ENCODE measurements at places on chromosomes 6 and 20. TPM values are rescaled to one million over a fixed set of nuclear protein-coding genes. Genes with fewer than 3 reads are reported as not detected.

DNA sequence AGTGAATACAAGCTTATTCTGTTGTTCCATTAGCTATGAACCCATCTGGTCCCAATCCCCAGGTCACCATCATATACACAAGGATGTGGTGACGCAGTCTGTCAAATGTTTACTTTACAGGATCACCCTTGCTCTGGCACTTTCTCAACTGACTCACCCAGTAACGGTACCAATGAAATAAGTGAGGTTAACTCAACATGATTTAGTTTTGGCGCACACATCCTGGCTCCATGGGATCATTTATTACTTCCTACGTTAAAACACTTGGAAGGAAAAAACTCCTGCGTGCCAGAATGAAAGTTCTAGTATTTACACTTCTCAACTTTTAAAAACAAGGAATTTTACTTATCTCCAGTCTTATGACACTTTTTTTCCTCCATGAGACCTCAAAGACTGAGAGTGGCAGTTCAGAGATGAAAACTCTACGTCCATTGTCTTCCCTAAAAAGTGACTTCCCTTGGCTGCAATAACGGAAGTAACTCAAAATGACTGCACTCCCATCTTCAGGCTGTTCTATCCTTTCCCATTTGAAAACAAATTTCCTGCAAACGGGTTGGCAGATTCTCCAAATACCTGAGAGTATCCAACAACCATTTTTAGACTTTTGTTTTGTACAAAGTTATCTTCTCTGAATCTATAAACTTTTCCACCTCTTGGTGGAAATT is 15.9 kb downstream of the AGPAT4 start:
- H3K27me3 ChIP-seq, result no peaks in the 10 kb centered on the region
- no peaks in the 10 kb centered on the region for H3K4me1 ChIP-seq
- H3K36me3 ChIP-seq, result no peaks in the 10 kb centered on the region
- DNase-seq, result no peak
- H3K4me3 ChIP-seq, result no peak overlapping the region
- peak overlapping the region; percentile 55 for H3K27ac ChIP-seq

SLC44A4 gene
- 46.1 TPM for total RNA-seq

DNA sequence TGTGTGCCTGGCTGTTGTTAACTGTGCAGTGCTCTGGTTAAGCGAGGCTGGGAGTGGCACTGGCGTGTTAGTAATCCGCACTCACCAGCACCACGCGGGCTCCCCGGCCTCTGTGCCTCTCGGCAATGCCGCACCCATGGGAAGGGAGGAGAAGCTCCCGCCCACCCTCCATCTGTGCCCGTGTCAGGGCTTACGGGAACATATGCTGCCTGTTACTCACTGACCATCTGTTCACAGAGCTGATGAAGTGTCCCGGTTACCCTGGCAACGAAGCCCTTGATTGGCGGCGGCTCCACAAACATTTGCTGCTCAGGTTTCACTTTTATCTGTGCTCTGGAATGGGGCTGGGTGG is 114.7 kb downstream of the PSMB1 start:
- no peak overlapping the region for H3K4me3 ChIP-seq
- H3K27me3 ChIP-seq, result no peaks in the 10 kb centered on the region
- H3K36me3 ChIP-seq, result no peaks in the 10 kb centered on the region
- H3K4me1 ChIP-seq, result no peaks in the 10 kb centered on the region
- H3K27ac ChIP-seq, result no peak overlapping the region

IL17A gene
- total RNA-seq, result not detected

DNA sequence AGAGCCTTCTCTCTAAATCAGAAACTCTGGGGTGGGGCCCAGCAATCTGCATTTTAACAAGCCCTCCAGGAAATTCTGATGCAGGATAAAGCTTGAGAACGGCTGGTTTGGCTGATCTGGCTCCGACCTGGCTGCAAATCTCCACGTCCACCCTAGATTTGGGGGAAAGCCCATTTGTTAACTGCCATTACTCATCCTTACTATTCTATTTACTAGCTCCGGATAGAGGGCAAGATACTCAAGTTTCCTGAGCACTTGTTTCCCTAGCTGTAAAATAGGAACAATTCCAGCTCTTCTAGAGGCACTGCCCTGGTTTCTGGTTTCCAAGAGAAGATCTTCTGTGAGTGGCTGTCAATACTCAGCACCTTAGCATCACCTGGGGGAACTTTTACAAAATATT is 44.4 kb downstream of the DAAM2 start:
- no peak for DNase-seq
- H3K4me3 ChIP-seq, result no peak overlapping the region
- no peaks in the 10 kb centered on the region for H3K27me3 ChIP-seq
- H3K27ac ChIP-seq, result no peak overlapping the region
- no peaks in the 10 kb centered on the region for H3K36me3 ChIP-seq

DNA sequence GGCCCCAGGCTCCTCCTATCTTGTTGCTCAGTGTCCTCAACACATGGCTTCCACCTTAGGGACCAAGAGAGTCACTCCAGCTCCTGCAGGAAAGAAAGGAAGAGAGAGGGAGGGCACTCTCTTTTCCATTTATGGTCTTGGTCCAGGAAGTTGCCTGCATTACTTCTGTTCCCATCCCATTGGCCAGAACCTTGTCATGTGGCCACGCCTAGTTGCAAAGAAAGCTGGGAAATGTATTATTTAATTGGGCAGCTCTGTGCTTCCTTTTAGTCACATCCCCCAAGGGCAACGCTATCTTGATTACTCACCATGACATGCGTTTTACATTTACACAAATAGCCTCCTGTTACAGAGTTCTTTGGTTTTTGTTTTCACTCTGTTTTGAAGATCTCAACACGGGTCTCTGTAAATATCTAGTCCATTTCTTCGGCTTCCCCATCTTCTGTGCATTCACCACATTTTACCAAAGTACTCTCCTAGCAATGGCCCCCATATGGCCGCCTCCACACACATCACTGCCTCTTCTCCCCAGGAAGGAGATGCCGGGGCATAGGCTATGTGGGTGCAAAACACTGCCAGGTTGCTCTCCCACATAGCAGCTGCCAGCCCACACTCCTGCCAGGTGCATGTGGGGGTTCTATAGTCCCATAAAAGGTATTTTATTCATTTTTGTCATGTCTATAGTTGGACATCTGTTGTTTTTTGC is 35.7 kb upstream of the ZMYND8 start:
- no peaks in the 10 kb centered on the region for H3K4me1 ChIP-seq
- no peak overlapping the region for H3K4me3 ChIP-seq
- DNase-seq, result no peak

DNA sequence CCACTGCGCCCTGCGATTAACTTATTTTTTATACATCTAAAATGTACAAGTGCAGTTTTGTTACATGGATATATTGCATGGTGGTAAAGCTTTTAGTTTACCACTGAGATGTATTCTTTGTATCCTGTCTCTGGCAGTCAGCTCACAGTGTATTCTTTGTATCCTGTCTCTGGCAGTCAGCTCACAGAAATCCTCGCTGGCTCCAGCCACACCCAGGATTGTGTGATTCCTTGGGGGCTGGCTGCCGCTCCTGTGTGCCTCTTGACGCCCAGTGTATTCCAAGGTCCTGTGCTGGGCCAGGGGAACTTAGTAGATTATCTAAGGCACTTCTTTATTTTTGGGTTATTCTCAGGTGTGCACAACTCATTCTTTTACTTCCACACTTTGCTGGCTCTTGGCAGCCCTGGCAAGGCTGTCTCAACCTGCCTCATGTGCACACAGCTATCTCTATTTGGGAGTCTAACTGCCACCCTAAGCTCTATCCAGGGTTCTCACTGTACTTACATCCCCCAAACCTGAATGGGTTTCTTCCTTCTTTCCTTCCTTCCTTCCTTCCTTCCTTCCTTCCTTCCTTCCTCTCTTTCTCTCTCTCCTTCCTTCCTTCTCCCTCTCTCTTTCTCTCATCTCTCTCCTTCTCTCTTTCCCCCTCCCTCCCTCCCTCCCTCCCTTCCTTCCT is 12.4 kb upstream of the RNF24 start:
- DNase-seq, result no peak
- H3K27me3 ChIP-seq, result no peaks in the 10 kb centered on the region
- no peak overlapping the region for H3K27ac ChIP-seq
- no peaks in the 10 kb centered on the region for H3K36me3 ChIP-seq
- no peak overlapping the region for H3K4me3 ChIP-seq

GRCh38 chr6:51542475-51542874 is 544.9 kb downstream of the PKHD1 start:
- no peak overlapping the region for H3K27ac ChIP-seq
- H3K4me1 ChIP-seq, result no peaks in the 10 kb centered on the region
- no peak for DNase-seq
- no peak overlapping the region for H3K4me3 ChIP-seq
- no peaks in the 10 kb centered on the region for H3K27me3 ChIP-seq
- no peaks in the 10 kb centered on the region for H3K36me3 ChIP-seq

GRCh38 chr6:106084106-106084988 is 1.8 kb upstream of the PRDM1 start:
- H3K36me3 ChIP-seq, result no peaks in the 10 kb centered on the region
- H3K4me3 ChIP-seq, result no peak overlapping the region
- peaks cover 6% of the 10 kb centered on the region for H3K4me1 ChIP-seq
- DNase-seq, result no peak

DNA sequence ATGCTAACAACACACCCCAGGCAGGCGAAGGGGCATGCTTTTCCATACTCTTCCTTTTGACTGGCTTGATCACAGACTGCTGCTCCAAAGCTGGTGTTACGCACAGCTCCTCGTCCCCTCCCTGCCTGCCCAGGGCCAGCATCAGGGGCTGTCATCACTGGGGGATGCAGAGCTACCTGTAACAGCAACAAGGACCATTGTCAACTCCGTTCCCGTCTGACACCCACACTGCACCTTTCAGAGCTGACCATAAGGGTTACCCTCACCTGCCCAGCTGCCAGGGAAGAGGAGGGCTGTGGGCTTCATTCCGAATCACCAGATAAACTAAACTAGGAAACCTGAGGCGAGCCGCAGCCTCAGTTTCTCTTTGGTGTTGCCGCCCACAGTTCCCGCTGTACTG is 15.4 kb downstream of the NQO2 start:
- no peaks in the 10 kb centered on the region for H3K4me1 ChIP-seq
- H3K27me3 ChIP-seq, result no peaks in the 10 kb centered on the region
- no peak overlapping the region for H3K27ac ChIP-seq
- H3K4me3 ChIP-seq, result no peak overlapping the region
- H3K36me3 ChIP-seq, result no peaks in the 10 kb centered on the region

RIOK1 gene
- 11.5 TPM for total RNA-seq

GRCh38 chr6:84428300-84428907 is 201.0 kb upstream of the CEP162 start:
- no peak for DNase-seq
- H3K27me3 ChIP-seq, result no peaks in the 10 kb centered on the region
- H3K27ac ChIP-seq, result no peak overlapping the region
- no peaks in the 10 kb centered on the region for H3K4me1 ChIP-seq
- H3K36me3 ChIP-seq, result no peaks in the 10 kb centered on the region

CTNNBL1 gene
- 30.0 TPM for total RNA-seq

DNA sequence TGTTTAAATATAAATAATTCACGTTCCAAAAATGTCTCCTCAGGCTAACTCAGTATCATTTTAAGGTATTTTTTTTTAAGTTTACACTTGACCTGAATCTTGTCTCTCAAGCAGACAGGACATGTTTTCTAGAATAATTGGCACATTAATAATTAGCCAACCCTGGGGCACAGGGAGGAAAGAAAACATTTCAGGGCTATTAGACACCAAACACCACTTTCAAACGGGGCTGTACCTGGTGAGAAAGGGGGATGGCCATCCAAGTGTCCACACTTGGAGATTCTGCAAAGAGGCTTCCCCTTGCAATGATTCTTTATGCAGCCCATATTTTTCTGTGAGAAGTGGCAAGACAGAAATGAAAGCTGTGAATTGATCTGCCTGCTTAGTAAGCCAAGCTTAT is 560.8 kb downstream of the CD109 start:
- no peaks in the 10 kb centered on the region for H3K36me3 ChIP-seq
- H3K27me3 ChIP-seq, result no peaks in the 10 kb centered on the region
- no peak overlapping the region for H3K27ac ChIP-seq
- no peak overlapping the region for H3K4me3 ChIP-seq
- no peak for DNase-seq

GRCh38 chr20:13261460-13262301 is 40.6 kb downstream of the ISM1 start:
- H3K27ac ChIP-seq, result no peak overlapping the region
- no peaks in the 10 kb centered on the region for H3K4me1 ChIP-seq
- peak; percentile 25 for DNase-seq
- H3K36me3 ChIP-seq, result no peaks in the 10 kb centered on the region
- H3K4me3 ChIP-seq, result no peak overlapping the region
- H3K27me3 ChIP-seq, result no peaks in the 10 kb centered on the region

- no peaks in the 10 kb centered on the region for H3K4me1 ChIP-seq
- H3K27me3 ChIP-seq, result no peaks in the 10 kb centered on the region
- H3K4me3 ChIP-seq, result no peak overlapping the region
- DNase-seq, result no peak
- H3K36me3 ChIP-seq, result no peaks in the 10 kb centered on the region
Observed at GRCh38 chr6:146336191-146336590, 207.4 kb upstream of the RAB32 start.

DNA sequence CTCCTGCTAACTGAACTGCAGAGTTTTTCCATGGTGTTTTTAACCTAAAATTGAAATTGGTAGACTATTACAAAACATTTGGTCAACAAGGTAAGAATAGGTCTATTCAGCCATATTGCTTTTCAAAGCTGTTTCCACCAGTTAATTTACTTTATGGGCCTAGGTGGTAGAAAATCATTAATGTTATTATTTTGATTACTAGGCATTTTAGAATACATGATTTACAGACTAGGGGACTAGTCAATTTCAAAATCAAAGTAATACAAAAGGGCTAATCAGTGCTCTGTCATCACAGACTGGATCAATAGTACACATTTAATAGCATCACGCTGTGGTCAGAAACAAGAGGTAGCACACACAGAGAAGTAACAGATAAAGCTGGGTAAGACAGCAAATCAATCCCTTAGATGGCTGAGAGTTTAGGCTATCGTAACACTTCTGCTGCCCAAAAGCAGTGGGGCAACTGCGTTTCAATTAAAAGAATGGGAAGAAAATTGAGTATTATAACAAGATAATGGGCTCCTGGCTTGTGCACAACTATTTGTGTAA is 114.4 kb downstream of the NRSN1 start:
- no peak overlapping the region for H3K27ac ChIP-seq
- H3K27me3 ChIP-seq, result no peaks in the 10 kb centered on the region
- no peaks in the 10 kb centered on the region for H3K36me3 ChIP-seq

FOXA2 gene
- 0.14 TPM for total RNA-seq

DNA sequence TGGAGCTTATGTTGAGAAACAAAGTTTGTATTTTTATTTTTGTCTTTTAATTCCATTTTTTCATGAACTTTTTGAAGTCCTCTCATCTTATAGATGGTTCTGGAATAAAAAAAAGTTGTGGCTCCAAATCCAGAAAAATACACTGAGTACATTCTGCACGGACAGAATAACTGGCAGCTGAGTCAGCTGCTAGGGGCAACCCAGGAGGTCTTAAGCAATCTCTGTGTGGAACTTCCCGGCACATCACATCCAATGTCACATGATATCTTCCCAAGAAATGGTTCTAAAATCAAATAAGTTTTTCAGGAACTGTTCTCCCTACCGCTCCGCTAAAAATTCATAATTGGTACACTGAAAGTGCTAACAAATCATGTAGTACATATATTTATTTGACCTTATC is 29.8 kb downstream of the SLC13A3 start:
- H3K27ac ChIP-seq, result no peak overlapping the region
- H3K4me1 ChIP-seq, result no peaks in the 10 kb centered on the region
- no peaks in the 10 kb centered on the region for H3K36me3 ChIP-seq
- no peak for DNase-seq
- no peaks in the 10 kb centered on the region for H3K27me3 ChIP-seq
